AG09309 (cell line): ENCODE measurements at places on chromosomes 2 and 18.

DNA sequence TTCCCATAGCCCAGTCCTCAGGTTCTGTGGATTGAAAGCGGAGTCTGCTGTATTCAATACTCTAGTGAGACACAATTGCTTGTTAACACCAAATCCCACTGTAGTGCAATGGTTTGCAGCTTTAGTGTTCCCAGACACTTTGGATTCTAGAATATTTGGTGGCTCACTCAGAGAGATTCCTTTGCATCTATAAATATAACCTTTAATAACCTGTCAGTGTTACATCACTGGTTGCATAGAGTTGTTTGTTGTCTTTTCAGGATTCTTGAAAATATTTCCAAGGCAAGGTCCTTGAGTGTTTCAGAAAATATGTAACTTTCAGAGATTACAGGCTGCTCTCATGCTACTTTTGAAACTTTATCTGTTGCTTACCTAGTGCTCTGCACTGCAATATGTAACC, 157.5 kb downstream of the ZEB2 start:
- no peak for DNase-seq

DNA sequence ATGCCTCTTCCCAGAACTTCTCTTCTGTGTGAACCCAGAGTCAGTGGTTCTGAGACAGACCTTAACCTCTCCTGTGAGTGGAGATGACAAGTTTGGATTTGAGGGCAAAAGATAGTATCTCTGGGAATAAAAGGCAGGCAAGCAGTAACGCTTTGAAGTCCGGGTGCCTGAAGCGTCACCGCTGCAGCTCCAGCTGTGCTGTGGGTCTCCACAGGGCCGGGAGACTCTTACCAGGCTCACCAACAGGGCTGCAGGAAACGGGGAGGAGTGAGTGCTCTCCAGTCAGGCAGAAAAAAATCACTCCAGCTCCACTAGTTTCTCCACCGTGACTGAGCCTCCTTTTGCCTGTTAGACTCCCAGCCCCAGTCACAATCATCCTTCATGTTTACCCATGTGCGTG, 79.7 kb upstream of the MAP4K4 start:
- DNase-seq = no peak

DNA sequence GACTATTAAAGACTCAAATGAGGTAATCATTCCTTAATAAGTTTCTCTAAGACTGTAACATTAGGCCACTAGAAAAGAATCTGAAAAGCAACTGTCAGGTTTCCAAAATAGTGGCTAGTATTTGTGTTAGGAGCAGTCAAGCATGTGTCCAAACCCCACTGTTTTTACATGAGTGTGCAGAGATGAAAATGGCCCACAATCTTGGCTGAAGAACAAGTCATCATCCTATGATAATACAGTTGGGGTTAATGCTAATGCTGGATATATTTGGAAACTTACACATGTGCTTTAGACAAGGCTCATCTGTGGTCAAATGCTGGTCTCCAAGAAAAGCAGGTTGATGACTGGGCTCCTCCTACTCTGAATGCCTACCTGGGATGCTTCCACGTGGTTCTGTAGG, 73.6 kb downstream of the MAIP1 start:
- no peak for DNase-seq

GRCh38 chr2:171652416-171652785, 34.9 kb upstream of the DYNC1I2 start:
- no peak for DNase-seq

GRCh38 chr2:232480201-232481190, 7.1 kb downstream of the ECEL1 start:
- DNase-seq = no peak

- no peak for DNase-seq
Measured at GRCh38 chr2:169765523-169765922, 31.9 kb downstream of the KLHL23 start.

DNA sequence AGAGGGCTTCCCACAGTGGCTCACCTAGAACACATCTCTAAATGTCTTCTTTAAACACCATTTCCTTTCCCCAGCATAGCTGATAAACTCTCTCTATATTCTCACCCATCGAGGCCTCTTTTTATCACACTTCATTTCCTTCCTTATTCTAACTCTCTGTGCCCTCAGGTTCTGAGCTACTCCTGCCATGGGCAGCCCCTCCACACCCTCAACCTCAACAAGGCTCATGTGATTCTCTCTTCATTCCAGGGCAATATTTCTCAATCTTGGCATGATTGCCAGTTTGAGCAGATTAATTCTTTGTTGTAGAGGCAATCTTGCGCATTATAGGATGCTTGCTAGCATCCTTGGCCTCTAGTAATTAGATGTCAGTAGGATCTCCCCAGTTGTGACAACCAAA, 999.1 kb downstream of the TSN start:
- no peak for DNase-seq

- DNase-seq = no peak
Measured at GRCh38 chr18:29087616-29088246, 910.8 kb upstream of the CDH2 start.
